Hematopoietic multipotent progenitor cell treated with erythropoietin and hydrocortisone succinate and interleukin-3 and kit ligand, for 8 days (in vitro differentiated cells): ENCODE measurements at places on chromosomes 4 and X.

DNA sequence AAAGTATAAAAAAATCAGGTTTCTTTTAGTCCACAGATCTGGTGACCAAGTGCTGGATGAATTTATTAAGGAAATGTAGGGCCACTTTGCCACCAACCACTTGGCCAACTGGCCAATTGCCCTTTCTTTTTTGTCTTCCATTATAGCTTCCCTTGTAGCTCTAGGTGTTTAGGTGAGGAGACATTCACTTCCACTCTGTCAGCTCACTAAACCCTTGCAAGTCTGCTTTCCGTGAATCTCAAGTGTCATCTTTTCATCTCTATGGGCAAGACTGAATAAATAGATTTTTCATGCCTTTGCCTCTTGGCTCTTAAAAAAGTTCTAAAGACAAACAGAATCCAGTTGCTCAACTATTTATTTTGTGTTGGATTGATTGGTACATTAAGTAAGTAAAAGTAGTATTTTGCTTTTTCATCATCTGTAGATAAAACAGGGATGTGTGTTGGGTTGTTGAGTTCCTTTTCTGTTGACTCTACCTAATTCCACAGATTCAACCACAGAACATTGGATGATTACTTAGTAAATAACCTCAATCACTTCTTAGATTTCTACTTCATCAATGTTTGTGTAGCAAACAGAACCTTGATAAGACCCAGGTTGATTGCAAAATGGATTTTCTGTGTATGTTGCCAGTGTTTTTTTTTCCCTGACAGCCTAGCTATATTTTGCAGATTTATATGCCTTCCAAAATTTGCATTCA lies 68.1 kb upstream of the GRXCR1 start:
- no peak for DNase-seq

GRCh38 chr4:150389896-150390530 lies 191.9 kb upstream of the MAB21L2 start:
- DNase-seq, result peak; percentile 14

GRCh38 chrX:49934148-49934547 lies 11.8 kb downstream of the CLCN5 start:
- DNase-seq, result no peak

DNA sequence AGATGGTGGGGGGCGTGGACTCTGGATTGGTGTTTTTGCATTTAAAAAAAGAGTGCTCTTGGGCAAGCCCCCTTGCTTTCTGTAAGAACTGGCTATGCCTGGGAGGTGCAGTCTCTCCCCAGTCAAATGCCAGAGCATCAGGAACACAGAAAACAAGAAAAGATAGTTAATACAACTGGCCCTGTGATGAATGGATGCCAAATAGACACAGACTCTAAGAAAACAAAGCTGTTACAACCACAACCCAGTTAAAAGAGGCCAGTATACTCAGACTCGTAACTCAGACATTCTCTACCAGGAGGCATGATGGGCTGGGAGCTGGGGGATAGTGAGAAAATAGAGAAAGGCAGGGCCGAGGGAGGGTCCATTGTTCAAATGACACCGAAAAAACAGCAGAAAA lies 32.5 kb upstream of the C1QTNF7 start:
- DNase-seq, result no peak

DNA sequence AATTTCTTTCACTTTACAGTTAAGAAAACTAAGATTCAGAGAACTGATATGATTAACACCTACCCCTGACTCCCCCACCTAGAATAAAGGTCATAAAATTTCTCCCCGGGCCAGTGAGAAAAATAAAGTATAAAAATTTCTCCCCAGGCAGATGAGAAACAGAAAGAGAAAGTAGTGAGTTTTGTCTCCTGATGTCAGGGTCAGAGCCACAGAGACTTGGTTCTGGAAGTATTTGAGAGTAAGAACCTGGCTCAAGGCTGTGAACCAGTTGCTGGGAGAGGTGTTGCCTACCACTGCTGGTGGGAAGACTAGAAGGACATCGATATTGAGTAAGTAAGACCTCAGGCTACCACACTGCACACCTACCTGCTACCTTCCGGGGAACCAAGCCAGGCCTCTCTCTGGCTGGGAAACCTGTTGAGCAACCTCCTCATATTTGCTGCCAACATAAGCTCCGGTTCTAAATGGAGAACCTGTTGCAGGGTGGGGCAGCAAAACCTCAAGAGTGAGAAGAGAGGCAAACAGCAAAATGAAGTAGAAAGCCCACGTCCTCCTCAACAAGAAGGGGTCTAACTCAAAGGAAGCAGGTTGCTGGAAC lies 104.2 kb upstream of the PUDP start:
- no peak for DNase-seq

DNA sequence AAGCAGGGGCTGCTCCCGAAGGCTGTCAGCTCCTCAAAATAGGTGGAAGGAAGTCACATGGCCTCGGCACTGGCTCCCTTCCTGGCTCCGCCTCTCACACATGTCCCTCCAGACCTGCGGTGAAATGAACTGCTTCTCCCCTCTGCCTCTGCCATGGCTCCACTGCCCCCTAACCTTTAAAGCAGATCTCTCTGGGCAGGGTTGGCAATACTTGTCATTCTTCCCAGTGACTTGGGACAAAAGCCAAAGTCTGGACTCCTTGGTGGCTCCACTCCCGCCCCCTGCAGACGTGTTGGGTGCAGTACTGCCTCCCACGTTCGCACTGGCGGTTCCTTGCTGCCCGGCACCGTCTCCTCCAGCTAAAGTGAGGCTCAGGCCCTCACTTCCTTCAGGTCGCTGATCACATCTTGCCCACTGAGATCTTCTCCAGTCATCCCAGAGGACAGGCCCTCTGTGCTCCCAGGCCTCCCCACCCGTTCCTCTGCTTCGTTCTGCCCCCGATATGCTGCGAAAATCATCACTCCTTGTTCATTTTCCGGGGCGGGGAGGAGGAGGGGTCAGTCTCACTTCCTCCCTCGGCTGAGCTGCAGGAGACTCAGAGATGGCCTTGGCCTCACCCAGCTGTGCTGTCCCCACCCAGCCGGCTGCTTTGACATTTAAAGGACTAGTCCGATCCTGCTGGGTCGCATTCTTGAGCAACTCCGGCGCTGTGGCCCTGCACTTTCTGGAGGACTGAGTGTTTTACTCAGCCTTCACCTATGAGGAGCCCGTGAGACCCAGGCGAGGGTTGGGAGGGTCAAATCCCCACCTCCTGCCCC lies 97.4 kb downstream of the PHKA2 start:
- DNase-seq, result peak; percentile 78
